NK-92 treated with Interleukin-12 subunit alpha and Interleukin-12 subunit beta, amount 100 ng/mL, for 24 hours (cell line): ENCODE measurements at places on chromosomes 6 and 20.
A peak's percentile ranks its signal among the peaks of the same experiment; 100 is the strongest.

GRCh38 chr20:62707921-62708521 is 615 bp upstream of the NTSR1 start:
- DNase-seq = no peak

- no peak for DNase-seq
These were observed 9.5 kb downstream of the CBFA2T2 start for GRCh38 chr20:33499355-33499754.

GRCh38 chr20:18669241-18670019 is 81.6 kb downstream of the DTD1 start:
- DNase-seq = no peak

GRCh38 chr20:3121271-3121911 is 36.9 kb upstream of the AVP start:
- no peak for DNase-seq

DNA sequence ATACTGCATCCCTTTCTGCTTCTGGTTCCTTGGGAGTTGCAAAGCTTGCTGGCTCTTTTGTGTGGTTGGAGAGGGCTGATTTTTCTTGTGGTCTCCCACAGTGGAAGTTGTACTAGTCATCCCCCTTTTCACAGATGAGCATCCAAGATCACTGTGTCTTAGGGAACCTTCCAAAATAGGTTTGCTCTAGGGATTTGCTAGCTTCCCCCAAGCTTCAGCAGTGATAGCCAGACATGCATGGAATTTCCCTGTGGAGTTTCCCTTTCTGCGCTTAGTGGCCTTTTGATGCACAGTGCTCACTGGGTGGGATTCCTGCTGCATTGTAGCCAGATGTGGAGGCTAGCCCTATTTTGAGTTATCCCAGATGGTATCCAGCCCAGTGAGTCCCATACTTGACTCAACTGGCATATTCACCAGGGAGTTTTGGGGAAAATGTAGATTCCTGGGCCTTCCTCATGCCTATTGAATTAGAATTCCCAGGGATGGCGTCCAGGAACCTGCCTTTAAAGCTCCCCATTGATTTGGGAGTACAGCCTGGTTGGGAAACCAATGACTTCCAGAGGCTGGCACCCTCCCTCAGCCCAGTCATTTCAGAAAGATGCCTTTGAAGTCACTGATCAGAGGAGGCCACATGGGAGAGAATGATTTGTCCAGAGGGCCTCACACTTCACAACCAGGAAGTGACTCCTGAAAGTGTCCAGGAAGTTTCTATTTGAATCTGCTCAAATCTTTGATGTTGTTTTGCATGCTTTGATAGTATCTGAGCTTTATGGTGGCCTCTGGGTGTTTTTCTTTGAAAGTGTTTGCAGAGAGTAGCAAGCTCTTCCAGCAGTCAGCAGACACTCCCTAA is 25.9 kb downstream of the PPARD start:
- no peak for DNase-seq

- DNase-seq = no peak
These were observed 64.3 kb downstream of the IRF4 start for GRCh38 chr6:455835-456234.

- DNase-seq = no peak
These were observed 307.1 kb upstream of the RNF24 start for GRCh38 chr20:4322499-4322898.

DNA sequence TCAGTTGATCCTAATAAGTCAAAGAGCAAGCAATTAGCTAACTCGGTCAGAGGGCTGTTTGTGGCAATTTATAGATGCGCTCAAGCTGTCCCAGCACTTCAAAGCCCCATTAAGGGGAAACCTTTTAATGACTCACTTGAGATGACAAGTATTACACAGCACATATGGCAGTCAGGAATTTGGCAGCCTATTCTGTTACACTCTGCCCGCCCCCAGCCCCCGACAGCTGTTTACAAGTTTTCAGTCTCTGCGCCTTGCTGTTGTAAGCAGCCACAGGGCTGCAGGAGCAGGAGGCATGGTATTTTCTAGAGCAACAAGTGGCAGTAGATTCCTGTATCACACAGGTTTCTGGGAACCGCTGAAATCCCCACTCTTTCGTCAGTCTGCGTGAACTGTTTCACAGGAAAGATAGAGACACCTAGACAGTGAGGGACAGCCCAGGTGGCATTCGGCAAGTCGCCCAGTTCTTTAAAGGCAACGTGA is 263.0 kb downstream of the FOXC1 start:
- DNase-seq = no peak

- DNase-seq = no peak
These were observed at the start of gene SLC22A3 for GRCh38 chr6:160348223-160349019. TSS of gene SLC22A3 (plus strand) at chr6:160348378. CDS start at chr6:160348420, 42 bp downstream.

GRCh38 chr6:14210077-14210476 is 92.5 kb downstream of the CD83 start:
- DNase-seq = no peak

DNA sequence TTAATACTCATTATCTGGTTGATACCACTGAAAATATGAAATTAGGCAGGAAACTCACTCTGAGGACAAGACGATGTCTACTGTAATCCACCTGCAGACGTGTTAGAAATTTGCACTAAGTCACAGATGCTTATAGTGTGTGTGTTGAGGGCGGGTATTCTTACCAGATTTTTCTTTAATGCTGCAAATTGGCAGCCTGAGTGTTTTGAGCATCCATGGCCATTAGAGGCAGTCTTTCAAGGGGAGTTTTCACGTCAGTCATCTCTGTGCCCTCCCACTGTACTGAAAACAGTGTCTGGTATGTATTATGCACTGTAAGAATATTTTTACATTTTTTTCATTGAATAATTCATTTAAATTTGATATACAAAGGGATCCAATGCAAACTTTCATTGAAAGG is 266.5 kb upstream of the QKI start:
- no peak for DNase-seq

GRCh38 chr6:49118478-49118877 is 344.6 kb downstream of the MMUT start:
- no peak for DNase-seq

- no peak for DNase-seq
These were observed 88.5 kb downstream of the PRKN start for GRCh38 chr6:162638931-162639574.

DNA sequence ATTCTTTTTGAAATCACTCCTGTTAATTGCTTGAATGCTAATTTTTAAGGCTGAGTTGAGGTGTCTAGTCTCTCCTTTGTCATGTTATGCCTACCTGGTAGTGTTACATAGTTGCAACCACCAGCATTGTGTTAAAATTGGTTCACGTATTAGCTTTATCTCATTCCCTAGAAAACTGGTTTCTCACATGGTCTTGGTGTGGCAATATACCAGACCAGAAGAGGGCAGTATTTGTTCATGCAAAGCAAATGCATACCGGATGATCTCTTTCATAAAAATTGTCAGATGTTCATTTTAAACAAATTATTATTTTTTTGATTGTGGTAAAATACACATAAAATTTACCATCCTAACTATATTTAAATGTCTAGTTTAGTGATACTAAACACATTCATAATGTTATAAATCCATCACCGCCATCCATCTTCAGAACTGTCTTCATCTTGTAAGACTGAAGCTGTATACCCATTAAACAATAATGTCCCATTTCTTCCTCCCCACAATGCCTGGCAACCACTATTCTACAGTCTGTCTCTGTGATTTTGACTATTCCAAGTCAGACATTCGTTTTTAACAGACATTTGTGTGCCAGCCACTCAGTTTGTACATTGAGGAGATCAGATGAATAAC is 92.8 kb downstream of the ATRN start:
- no peak for DNase-seq

GRCh38 chr20:57316795-57317201 is 12.8 kb upstream of the SPO11 start:
- DNase-seq = no peak

DNA sequence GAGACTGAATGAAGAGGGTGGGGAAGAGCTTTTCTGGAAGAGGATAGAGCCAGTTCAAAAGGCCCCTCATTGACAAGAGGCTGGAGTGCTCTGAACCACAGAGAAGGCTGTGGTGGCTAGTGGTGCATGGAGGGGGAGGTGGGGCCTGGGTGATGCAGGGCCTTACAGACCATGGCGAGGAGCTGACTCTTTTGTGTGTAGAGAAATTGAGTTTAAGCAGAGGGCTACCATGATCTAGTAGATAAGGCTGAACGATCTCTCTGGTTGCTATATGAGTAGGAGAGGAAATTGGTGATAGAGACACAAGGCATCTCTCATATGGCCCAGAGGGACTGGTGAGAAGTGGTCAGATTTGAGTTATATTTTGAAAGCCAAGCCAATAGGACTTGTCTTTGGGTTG is 137.6 kb downstream of the UST start:
- no peak for DNase-seq

GRCh38 chr6:145015739-145016558 is 719.4 kb downstream of the EPM2A start:
- DNase-seq = peak; percentile 45

DNA sequence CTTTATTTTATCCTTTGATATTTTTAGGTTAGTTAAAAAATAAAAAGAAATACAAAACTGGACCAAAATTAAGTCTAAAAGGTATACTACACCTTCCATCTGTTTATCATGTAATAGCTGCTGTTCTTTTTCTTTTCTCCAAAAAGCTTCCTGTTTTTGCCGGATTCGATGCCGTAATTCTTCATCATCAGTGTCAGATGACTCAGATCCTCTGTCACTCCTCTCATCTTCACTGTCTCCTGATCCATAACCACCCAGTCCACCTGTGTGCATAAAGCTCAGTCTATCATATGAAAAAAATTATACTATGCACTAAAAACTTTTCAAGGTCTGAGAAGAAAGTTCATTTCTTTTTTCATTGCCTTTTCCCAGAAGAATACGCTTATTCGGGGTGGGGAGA is 8.5 kb upstream of the COQ3 start:
- DNase-seq = no peak
